IPS DF 6.9 (cell line): ENCODE measurements at places on chromosomes 12 and 14.

DNA sequence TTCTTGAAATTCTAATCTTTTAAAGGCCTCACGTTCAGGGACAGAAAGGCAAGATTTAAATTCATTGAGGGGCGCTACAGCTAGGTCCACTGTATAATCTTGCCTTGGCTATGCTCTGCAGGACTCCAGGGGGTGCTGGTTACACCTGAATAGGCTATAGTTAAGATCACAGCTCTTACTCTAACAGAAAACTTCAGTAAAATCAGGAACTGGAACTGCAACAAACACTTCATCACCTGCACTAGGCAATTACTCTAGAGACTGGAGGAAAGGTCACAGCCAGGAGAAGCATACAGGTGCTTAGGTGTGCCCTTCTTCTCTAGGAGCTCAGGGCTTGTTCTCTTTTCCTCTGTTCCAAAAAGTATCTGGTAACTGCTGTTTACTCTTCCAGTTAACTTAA lies 20.9 kb downstream of the SLCO1C1 start:
- DNase-seq, result peak; percentile 25

GRCh38 chr12:121245031-121245430 lies 35.1 kb downstream of the P2RX4 start:
- DNase-seq, result no peak

- DNase-seq, result no peak
These were observed 4.6 kb upstream of the ZDHHC22 start for GRCh38 chr14:77145975-77146740.

DNA sequence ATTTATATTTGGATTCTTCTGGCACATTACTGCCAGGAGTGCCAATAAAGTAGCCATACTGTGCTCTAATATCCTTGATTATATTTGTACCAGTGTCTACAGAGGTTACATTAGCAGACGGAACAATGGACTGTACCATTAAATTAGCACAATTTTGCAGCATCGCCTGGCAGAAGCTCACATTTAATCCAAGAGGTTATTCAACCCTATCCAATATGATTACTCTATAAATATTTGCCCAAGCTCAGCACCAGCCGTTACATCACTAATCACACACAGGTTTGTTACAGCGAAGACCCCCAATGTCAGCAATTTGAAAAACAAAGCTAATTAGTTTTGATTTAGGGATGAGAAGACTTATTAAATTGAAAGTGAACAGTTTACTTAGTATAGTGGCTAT lies 16.9 kb upstream of the MGST1 start:
- DNase-seq, result no peak

- no peak for DNase-seq
These were observed at the start of gene SLC8B1 for GRCh38 chr12:113334786-113335539. Gene SLC8B1, minus strand, starts transcription at chr12:113335109. Its CDS starts 2,231 bp downstream, at chr12:113332878.
